NCI-H1694 treated with DMSO at 0.1 percent for 48 hours (cell line): ENCODE measurements at places on chromosomes 5 and 9.
A peak's percentile ranks its signal among the peaks of the same experiment; 100 is the strongest.

DNA sequence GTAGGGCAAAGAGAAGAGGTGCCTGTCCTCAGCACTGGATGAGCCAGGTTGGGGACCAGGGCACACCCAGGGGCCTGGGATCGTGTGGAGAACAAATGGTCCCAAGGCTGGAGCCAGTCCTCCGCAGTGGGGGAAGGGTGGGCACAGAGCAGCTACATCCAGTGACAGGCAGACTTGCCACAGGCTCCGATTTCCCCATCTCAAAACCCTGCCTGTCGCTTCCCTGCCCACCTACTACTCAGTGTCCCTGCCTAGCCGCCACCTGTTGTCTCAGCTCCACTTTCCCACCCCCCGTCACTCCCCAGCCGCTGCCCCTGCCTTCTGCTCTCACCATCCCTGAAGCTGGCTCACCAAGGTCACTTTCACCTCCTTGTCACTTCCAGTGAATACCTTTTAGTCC, 13.9 kb upstream of the ENHO start:
- no peak for DNase-seq

DNA sequence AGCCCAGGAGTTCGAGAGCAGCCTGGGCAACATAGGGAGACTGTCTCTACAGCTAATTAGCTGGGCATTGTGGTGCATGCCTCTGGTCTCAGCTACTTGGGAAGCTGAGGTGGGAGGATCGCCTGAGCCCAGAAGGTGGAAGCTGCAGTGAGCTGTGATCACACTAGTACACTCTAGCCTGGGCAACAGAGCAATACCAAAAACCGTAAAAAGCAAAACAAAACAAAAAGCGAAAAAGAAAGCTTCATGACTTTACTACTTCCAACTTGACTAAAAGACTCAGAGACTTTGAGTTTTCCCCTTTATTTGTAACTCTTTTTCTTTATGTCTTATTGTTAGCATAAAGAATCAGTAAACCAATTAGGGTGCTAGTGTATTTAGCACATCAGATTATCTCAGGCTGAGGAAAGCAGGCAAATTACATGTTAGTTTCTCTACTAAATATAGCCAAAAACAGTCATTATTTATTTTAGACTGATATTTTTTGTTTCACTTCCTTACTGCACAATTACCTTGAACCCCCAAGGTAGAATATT, 5.4 kb downstream of the RAD17 start:
- no peak for DNase-seq

- DNase-seq = no peak
Measured at GRCh38 chr5:149537374-149537975, 13.8 kb downstream of the CSNK1A1 start.

DNA sequence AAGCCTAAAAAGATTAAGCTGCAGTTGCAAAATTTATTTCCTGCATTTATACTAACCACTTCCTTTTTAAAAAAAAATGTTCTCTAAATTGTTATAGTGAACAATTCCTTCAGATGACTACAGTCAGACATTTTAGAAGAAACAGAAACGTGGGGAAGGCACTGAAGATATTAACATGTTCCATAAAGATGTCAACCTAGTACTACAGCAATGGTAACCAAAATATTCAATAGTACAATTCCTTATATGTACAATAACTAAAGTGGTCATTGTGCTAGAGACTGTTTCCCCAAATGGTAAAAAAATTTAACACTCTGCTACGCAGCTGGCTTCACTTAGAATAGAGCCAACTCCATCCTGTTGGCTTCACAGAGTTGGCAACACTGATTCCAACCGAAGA, 97.7 kb downstream of the FNBP1 start:
- no peak for DNase-seq

- DNase-seq = no peak
Measured at GRCh38 chr9:12968093-12968492, 193.3 kb downstream of the LURAP1L start.

DNA sequence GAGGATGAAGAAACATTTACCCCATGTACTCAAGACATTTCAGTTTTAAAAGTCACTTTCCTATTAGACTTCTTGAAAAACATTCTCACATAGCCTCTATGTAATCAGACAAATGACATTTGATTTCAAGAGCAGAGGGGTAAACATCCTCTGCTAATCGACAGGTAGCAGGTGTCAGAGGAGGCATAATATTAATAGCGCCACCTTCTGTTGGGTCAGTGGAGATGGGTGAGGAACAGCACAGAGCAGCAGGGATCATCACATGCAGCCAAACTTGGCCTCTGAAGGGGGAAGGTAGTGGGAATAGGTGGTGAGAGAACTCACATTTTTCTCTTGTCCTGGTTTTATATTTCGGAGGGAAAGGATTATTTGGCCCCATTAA, 3.3 kb upstream of the LSM11 start:
- no peak for DNase-seq

DNA sequence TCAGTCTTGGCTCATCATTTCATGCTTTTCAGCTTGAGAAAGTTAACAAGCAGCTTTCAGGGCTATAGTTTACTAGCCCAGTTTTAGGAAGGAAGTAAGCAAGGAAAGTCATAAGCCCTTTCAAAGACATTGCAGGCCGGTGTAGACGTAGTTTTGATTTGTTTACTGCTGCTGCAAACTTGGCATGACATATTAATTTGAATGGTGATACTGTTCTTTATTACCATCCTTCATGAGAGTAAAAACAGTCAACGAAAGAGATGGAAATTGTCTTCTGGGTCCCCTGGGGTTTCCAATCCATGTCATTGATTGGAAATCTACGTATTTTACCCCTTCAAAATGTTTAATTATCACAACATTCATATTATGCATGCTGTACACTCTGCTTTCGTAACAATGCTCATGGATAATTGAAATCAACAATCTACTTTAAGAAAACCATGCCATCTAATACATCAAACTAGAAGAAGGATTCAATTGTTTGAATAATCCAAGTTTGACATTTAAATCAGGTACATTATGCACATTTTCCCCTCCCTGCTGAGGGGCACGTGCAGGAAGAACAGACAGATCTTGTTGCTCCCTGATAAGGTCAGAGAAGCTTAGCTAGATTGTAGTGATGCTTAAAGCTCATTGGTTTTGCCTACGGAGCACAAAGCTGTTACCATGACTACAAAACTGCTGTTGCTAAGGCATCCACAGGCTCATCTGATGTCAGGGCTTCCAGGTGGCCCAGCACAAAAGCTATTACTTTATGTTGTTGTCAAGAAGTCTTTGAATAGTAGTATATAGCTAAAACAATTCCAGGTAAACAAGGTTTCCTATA, 139.9 kb upstream of the PRLR start:
- DNase-seq = peak; percentile 34

GRCh38 chr5:133113331-133114061, 61.7 kb downstream of the HSPA4 start:
- DNase-seq = no peak

GRCh38 chr5:12330381-12330780, 426.1 kb upstream of the CTNND2 start:
- no peak for DNase-seq

DNA sequence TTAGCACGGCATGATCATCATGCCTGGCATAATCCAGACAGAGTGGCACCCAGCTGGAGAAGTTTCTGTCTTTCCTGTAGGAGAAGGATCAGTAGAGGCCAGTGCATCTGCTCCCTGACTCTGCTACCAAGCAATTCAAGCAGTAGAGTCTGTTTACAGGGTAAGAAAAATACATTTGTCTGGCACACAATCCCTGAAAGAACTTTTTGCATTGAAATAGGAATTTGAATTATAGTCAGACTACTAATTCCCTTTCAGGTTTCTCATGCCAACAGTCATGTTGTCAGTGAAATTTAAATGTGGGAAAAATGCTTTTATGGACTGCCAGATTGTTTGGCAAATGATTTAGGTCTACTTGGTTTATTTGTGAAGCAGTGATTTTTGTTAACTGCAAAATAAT, 125.6 kb downstream of the RAB3C start:
- no peak for DNase-seq

GRCh38 chr9:136171801-136172411, 33.0 kb downstream of the LHX3 start:
- DNase-seq = no peak

DNA sequence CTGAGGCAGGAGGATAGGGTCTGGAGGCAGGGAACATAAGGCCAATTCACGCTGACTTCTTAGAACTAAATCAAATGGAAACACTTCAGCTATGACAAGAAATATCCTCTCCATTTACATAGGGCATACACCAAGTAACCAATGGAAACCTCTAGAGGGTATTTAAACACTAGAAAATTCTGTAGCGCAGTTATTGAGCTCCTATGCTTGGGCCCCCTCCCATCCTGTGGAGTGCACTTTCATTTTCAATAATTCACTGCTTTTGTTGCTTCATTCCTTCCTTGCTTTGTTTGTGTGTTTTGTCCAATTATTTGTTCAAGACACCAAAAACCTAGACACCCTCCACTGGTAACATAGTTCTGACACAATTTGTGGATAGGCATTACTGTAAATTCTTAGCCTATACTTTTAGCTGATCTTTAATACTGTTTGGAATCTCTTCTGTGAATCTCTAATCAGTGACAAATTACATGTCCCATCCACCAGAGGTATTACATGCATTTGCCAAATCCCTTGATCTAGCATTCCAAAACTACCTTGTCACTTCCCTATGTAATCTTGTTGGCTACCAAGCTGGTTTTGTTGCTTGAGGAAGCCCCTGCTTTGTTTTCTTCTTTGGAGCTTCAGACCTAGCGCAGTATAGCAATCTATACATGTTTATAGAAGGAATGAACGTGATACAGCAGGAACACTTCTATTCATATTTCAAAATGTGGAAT, 61.6 kb downstream of the ST8SIA4 start:
- DNase-seq = no peak

DNA sequence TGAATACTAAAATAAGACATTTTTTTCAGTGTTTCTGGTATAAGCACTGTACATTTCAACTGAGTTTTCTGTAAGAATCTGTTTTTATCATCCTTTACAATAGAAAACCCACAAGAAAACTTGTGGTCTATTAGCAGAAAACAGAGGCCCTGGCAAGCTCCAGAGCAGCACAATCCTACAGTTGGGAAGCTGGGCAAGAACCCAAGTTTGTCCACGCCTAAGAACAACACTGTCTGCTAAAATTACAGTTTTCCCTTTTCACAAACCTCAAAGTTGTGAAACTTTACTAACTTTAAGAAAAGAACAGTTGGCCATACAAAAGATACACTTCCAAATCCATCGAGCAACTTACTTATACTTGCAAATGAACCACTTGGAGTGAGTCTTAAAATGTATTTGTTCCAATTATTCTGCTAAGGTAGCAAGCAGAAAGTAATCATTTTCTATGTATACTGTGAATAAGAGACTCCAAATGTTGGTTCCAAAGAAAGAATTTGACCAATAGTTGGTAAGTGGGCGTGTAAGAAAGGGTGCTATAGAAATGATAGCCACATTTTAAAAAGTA, 982.0 kb upstream of the ARRDC3 start:
- DNase-seq = no peak

GRCh38 chr9:21903380-21903965, 90.7 kb downstream of the CDKN2A start:
- DNase-seq = no peak

DNA sequence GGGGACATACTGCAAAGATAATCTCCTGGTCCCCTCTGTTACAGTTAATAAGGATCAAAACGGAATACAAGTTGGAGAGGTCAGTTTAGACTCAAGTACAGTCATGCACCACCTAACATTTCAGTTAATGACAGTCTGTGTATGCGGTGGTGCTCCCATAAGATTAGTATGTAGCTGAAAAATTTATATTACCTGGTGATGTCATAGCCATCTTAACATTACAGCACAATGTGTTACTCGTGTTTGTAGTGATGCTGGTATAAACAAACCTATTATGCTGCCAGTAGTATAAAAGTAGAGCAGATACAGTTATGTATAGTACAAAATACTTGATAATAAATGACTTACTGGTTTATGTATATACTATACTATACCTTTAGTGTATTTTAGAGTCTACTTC, 207.9 kb downstream of the GDNF start:
- DNase-seq = no peak

DNA sequence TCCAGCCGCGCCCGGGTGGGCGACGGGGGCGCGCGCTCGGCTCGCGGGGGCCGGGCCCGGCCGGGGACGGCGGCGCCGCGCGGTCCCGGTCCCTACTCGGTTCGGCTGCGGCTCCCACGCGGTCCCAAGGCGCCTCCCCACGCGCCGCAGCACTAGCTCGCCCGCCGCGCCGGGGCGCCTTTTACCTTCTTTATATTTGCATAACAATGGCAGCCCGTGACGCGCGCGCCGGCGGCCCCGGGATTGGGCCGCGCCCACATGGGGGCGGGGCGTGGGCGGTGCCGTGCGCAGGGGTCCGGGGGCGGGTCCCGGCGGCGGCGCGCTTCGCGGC, at the start of gene NRARP:
NRARP (minus strand) TSS at position 154 of the 331 bp plus-strand sequence. CDS start 343 bp downstream, outside the sequence.
- DNase-seq = peak; percentile 29

DNA sequence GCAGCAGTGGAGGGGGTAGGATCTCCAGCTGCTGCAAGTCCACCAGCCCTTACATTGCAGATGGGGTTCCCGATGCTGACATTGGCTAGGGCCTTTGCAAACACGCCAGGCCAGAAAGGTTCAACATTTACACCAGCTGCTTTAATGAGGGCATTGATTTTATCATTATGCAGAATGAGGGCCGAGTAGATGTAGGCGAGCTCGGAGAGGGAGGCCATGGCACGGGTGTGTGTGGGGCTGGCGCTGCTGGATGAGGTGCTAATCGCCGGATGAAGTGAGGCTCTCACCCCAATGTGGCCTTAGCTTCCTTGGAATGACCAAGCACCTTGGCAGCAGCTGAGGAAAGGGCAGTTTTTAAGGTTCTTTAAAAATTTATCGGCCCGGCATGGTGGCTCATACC, 27.4 kb downstream of the PHAX start:
- DNase-seq = no peak

- DNase-seq = no peak
Measured at GRCh38 chr5:53323943-53324642, 156.3 kb upstream of the FST start.

GRCh38 chr9:121278477-121279261, 10.7 kb downstream of the GSN start:
- DNase-seq = no peak

DNA sequence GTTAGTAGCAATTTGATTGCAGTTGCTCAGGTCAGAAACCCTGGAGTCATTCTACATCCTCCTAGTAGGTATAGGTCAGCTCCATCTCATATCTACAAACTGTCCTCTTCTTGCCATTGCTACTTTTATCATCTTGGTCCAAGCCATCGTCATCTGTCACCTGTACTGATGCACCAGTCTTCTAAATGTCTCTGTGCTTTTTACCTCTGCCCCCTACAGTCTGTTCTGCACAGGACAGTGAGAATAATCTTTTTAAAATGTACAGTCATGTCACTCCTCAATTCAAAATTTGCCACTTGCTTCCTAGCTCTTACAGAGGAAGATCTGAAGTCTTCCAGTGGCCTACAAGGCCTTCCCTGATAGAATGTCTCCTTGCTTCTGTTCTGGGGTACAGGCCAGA, 6.8 kb downstream of the NNT start:
- DNase-seq = peak; percentile 1

DNA sequence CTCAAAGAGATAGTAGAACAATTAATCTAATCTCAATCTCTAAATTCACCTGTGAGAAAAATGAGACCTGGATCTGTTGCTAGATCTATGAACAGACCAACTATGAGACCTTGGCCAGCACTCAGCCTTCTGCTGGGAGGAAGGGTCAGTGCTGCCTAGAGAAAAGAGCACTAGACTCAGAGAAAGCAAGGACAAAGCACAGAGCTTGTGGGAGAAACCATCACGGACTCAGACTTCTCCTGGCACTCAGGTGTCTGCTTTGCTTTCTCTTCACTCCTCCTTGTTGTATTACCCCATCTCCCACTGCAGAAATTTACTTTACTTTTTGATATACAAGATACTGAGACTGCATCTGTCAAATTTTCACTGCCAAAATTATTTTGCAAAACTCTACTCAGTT, 890.0 kb upstream of the NUDT12 start:
- DNase-seq = no peak
